ENCODE measurements at places on chromosomes 1 and 21. TPM values are rescaled to one million over a fixed set of nuclear protein-coding genes. Genes with fewer than 3 reads are reported as not detected.

DNA sequence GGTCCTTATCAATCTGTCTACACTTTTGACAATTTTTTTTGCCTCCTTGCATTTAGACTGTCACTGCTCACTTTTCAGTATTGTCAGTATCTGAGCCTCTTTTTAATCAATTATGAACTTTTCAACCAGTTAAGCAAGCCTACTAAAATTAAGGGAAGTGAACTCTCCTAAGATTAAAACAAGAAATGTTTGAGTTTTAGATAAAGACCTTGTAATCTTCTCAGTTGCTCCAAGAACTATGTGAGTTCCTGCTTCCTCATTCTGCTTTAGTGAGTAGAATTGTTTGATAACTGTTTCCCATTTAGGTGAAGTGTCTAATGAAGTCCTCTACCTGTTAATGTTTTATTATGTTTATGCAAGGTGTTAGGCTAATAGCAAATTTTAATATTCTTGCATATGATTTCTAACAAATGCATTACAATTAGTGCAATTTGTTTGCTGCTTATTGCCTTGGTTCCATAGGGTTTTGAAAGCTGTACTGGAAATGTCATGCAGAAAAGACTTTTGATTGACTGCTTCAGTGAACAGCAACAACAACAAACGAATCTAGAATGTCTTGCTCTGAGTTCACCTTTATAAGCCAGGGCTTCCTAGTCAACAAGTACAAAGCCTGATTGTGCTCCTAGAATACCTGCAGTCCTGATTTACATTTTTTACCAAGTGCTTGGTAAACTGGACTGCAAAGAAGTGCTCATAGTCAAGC is 40.9 kb downstream of the PLA2G4A start:
- DNase-seq, result no peak

- peak; percentile 20 for DNase-seq
Observed at GRCh38 chr1:219566951-219567947, 45.7 kb downstream of the ZC3H11B start.

- no peak for DNase-seq
Observed at GRCh38 chr1:152965853-152966252, 4.6 kb upstream of the SPRR4 start.

The FAAH gene
- total RNA-seq, result not detected

GRCh38 chr1:228811712-228812305 is 76.5 kb downstream of the RHOU start:
- DNase-seq, result no peak

The TRIM45 gene
- 1.9 TPM for total RNA-seq

DNA sequence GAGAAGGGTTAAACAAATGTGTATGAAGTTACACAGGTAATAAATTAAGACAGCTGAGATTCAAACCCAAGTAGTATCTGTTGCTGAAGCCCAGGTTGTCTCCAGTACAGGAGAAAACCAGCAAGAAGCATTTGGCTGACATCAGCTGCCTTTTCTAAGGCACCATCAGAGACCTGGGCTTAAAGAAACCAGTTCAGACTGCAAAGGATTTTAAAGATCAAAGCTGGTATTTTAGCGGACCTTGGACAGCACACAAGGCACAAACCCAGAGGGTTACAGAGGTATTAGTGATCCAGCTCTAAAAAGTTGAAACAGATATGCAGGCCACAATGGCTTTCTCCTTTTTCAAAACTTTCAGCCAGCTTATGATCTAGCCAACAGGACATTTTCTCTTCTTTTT is 23.4 kb downstream of the BEND5 start:
- DNase-seq, result no peak

The TRAF3IP3 gene
- not detected for total RNA-seq

DNA sequence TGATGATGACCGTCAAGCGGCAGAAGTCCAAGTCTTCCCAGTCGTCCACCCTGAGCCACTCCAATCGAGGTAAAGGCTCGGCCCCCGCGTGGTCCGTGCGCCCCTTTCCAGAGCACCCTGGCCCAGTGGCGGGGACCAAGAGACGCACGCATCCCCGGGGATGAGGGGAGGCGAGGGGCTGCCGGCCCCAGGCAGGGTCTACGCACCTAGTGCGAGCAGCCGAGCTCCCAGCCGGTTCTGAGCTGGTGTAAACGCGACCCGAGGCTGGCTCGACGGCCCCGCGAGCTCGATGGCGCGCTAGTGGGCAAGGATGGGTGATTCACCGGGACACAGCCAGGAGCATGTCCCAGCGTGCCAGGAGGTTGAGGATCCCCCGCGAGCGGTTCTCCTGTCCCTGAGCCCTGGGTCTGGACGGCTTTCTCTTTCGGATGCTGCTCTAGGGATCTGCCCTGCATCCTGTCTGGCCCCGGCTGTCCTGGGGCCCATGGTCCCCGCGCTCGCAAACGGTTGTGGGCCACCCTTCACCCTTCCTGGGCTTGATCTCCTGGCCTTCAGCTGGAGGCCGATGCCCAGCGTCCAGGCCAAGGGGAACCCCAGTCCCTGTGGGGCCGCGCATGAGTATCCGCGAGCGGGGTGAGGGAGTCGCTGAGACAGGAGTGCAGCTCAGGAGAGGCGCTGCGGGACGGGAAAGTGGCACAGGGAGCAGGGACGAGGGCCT is 689 bp downstream of the PKP1 start:
- no peak for DNase-seq

GRCh38 chr1:99811075-99811474 is 39.1 kb upstream of the AGL start:
- DNase-seq, result no peak

- peak; percentile 50 for DNase-seq
Observed at GRCh38 chr1:33586106-33586505, 113.7 kb downstream of the ZSCAN20 start.

DNA sequence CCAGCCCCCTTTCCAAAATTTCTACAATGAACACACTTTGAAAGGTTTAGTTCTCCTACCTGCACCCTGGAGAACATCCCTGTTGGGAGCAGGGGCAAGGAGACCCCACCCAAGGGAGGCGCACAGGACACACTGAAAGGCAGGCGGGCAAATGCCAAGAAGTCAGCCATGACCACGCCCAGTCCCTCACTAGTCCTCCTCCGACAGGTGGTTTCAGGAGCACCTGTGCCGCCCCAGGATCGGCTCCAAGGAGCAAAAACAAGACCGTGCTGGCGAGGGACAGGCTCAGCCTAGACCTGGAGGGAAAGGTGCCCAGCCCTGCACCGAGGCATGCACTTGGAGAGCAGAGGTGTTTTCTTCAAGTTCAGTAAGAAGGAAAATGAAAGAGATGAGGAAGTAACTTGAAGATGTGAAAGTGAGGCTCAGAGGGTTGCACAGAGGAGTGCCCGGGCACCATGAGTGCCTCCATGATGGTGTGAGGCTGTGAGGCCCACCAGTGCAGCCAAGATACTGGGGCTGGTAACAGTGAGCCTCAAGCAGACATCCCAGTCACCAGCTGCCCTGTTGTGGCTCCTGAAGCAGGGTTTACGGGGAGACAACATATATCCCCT is 19.6 kb upstream of the NADK start:
- no peak for DNase-seq

DNA sequence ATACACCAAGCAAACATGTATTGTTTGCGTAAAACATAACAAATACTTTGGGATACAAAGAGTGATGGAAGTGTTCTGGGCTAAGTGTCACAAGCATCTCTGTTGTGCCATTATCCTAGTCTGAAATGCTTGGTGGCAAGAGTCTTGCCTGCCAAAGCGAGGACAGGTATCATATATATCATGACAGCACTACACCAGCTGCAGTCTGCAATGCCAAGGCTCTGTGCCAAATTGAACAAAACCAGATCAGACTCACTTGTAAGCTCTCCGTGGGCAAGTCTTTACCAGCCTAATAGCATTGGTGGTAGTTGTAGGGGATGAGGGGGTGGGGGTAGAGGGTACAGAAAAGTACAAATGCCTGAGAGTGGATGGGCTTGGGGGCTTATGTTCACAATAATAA is 119.2 kb downstream of the RWDD3 start:
- DNase-seq, result no peak

- no peak for DNase-seq
Observed at GRCh38 chr1:70906800-70907199, 140.8 kb downstream of the PTGER3 start.

DNA sequence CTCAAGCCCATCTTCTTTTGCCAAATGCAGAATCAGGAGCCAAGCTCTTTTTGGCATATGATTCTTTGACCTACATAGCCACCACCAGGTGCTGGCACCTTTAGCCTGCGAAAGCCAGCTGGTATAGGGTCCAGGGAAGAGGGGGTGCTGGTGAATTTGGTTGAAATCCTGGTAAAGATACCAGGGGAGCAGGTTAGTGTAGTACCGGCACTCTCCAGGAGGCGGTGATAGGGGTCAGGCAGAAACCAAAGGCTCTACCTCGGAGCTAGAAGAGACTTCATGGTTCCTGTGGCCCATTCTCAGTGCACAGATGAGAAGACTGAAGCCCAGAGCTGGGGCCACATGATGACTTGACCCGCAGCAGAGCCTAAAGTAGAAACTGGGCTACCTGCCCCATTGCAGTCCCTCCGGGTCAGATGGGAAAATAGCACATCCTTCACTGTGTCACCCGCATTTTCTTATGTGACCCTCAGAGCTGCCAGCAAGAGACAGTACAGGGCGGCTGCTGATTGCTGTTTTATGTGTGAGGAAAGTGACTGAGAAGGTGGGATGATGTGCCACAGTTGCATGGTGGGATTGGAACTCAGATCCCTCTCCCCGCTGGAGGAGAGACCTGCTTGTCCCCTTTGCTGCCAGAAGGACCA is 36.0 kb upstream of the IL19 start:
- DNase-seq, result no peak

The SERPINC1 gene
- not detected for total RNA-seq

GRCh38 chr1:162145966-162146696 is 76.6 kb downstream of the NOS1AP start:
- DNase-seq, result no peak

- peak; percentile 7 for DNase-seq
Observed at GRCh38 chr1:187931776-187932175, 1103.0 kb downstream of the PLA2G4A start.

DNA sequence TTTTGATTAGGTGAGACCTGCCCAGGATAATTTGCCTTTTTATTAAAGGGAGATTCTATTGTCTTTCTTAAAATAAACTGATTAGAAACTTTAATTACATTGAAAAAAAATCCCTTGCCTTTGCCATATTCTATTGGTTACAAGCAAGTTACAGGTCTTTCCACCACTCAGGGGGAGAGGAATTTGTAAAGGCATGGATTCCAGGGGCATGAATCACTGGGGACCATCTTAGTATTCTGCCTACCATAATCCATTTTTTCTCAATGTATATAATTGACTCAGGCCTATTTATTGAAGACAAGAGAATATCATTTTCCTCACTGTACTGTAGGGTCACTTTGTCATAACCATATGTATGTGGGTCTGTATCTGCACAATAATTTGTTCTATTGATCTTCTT is 124.3 kb upstream of the PDE4B start:
- DNase-seq, result no peak

- peak; percentile 68 for DNase-seq
Observed at GRCh38 chr1:58971629-58972140, 187.8 kb upstream of the JUN start.

GRCh38 chr21:31136891-31137290 is 98.6 kb upstream of the KRTAP19-8 start:
- DNase-seq, result no peak

DNA sequence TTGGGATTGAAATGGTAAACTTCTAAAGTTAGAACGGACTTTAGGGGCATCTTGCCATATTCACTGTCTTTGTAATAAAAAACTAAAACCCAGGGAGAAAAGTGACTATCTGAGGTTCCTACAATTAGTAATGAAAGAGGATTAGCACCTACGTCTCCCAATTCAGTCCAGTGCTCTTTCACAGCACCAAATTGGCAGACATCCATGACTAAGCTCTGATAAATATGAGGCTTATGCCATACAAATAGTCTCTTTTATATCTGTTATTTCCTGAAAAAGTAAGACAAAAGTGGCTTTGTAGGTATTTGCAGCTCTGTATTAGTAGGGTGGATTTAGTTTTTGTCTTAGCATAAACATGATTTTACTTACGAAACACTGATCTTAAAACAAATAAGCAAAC is 315.0 kb upstream of the NRIP1 start:
- no peak for DNase-seq

The TOR1AIP2 gene
- 85.0 TPM for total RNA-seq

GRCh38 chr1:232452736-232453440 is 177.0 kb downstream of the SIPA1L2 start:
- no peak for DNase-seq

The IKBKE gene
- total RNA-seq, result 10.7 TPM

- DNase-seq, result peak; percentile 35
Observed at GRCh38 chr1:235206533-235207208, 45.6 kb upstream of the RBM34 start.

The HAPLN2 gene
- total RNA-seq, result not detected

- no peak for DNase-seq
Observed at GRCh38 chr1:1929102-1929638, 10.1 kb upstream of the TMEM52 start.

DNA sequence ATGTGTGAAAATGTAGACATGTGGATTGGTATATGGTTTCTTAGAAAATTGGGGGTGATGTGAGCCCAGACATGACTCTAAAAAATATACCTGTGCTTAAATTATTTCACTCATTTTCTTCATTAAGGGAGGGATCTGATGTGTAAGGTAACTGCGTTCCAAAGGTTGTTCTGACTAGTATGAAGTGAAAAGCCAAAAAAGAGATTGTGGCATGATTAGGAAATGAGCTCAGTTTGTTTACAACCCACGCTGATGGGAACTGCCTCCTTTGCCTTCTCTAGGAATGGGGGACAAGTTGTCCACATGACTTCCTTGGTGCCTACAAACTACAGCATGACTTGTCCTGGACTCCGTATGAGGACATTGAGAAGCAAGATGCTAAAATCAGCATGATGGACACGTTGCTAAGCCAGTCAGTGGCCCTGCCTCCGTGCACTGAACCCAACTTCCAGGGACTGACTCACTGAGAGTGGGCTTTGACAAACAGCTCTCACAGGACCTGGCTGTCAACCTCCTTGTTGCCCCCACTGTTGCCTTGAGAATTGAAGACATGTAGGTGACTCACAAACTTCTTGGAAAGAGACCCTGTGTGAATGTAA is 8.0 kb downstream of the C1orf50 start:
- DNase-seq, result no peak

The SPRR1A gene
- not detected for total RNA-seq

DNA sequence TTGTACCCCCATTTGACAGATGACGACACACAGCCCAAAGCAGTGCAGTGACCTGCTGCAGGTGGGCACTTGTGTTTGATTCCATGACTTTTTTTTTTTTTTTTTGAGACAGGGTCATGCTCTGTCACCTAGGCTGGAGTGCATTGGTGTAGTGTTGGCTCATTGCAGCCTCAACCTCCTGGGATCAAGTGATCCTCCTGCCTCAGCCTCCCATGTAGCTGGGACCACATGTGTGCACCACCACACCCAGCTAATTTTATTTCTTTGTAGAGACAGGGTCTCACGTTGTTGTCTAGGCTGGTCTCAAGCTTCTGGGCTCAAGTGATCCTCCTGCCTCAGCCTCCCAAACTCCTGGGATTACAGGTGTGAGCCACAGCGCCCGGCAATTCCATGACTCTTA is 14.9 kb upstream of the SYNC start:
- no peak for DNase-seq

- no peak for DNase-seq
Observed at GRCh38 chr1:235027862-235028250, 100.8 kb downstream of the TOMM20 start.

GRCh38 chr21:44572959-44573583 is 458 bp upstream of the KRTAP10-4 start:
- peak; percentile 9 for DNase-seq
